Stimulated activated CD8-positive, alpha-beta memory T cell treated with anti-CD3 and anti-CD28 coated beads, Interleukin-7, amount 100 ng/mL, for 1 hour (primary cell): ENCODE measurements at places on chromosomes 2 and 18.

DNA sequence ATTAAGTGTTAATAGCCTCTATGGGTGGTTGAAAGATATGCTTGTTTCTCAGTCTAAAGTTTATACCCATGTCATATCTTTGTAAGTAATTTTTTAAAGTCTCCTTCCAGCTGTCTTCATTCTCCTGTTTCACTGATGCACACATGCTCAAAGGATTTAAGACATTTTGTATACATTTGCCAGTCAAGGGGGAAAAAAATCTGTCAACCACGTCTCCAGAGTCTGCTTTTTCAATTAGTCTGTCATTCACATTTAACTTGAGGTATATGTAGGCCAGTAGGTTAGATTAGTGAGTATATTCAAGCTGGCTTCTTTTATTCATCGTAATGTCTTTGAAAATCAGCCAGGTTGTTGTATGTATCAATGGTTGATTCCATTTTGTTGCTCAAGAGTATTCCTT is 193.5 kb downstream of the MCFD2 start:
- DNase-seq = no peak

GRCh38 chr2:197071213-197071612 is 144.7 kb upstream of the PGAP1 start:
- no peak for DNase-seq

DNA sequence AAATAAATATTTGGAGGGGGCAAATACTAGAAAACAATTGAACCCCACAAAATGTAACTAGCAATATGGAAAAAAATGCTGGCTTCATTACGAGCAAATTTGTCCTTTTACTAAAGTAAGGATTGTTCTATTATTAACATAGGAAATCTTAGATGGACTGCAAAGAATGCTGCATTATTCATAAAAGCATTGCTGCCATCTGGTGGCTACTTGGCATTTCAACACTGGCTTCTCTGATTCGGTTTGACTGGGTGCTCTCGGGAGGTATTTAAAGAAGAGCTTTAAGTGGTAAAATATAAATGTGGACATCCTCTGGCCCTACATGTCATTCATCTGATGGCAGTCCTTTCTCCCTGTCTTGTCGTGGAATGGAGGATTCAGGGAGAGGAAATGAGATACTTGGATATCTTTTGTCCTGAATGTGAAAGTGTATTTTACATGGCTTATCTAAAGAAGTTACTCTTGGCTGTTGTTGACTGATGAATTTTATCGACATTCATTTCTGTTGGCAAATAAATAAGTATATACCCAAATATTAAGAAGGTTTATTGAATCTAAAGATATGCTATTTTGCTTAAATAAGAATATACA is 130.2 kb downstream of the ARHGAP15 start:
- DNase-seq = peak; percentile 41

DNA sequence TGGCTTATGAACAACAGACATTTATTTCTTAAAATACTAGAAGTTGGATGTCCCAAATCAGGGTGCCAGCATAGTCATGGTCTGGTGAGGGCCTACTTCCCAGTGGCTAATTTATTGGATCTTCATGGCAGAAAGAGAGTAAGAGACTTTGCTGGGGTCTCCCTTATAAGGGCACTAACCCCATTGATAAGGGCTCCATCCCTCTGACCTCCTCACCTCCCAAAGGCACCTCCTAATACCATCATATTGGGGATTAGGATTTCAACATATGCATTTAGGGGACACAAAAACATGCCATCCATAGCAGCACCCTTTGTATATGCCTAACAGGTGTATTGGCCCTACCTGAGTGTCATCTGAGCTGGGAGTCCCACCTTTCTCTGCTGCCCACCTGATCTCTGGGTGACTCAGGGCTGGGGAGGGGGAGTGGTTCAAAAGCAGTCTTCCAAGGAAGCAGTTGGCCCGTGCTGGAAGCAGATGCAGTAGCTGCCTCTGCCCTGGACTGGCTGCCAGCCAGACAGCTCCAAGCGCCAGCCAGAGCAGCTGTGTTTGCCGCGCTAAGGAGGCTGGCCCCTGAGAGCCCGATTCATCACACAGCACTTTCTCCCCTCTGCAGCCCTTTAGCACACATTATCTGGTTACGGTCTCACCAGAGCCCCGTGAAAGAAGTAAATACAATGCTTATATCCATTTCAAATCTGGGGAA is 84.6 kb downstream of the SMAD7 start:
- no peak for DNase-seq

DNA sequence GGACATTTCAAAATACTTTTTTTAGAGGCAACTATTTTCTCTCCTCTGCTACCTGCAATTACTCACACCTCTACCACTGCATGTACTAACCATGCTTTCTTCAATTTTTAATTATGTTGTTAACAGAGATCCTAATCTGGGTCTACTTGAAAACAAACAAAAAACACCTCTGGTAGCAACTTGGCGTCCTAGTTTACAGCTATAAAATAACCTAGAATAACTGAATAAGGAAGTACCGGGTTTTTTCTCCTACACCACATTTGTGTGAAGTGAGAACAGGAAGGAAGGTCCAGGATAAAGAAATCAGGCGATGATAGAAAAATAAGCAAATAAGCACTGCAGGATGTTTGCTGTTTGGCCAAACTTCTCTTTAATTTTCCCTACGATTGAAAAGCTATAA is 633.5 kb downstream of the LRP1B start:
- DNase-seq = no peak

DNA sequence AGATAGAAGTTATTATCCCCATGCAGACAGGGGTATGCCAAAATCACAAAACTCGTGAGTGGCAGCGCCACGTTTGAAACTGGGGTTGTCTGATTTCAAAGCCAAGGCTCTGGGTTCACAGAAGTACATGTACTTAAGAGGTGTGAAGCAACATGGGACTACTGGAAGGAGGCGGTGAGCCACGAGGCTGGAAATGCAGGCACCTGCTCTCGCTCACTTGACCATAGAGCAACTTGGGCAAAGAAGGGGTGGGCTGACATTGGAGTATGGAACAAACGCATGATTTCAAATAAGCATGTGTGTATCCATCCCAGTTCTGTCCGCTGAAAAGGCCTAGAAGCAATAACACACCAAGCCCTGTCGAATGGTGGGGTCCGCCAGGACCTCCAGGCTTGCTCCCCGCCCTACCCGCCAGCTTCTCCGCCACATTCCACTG is 593 bp upstream of the ACTR2 start:
- no peak for DNase-seq

- DNase-seq = no peak
These were observed 212.6 kb downstream of the PMAIP1 start for GRCh38 chr18:60112369-60112768.

- no peak for DNase-seq
These were observed 47.0 kb downstream of the EFEMP1 start for GRCh38 chr2:55876429-55877086.

- DNase-seq = no peak
These were observed 30.9 kb downstream of the FAM171B start for GRCh38 chr2:186724736-186725135.

- DNase-seq = no peak
These were observed 683 bp downstream of the MBOAT2 start for GRCh38 chr2:9002637-9003365.

DNA sequence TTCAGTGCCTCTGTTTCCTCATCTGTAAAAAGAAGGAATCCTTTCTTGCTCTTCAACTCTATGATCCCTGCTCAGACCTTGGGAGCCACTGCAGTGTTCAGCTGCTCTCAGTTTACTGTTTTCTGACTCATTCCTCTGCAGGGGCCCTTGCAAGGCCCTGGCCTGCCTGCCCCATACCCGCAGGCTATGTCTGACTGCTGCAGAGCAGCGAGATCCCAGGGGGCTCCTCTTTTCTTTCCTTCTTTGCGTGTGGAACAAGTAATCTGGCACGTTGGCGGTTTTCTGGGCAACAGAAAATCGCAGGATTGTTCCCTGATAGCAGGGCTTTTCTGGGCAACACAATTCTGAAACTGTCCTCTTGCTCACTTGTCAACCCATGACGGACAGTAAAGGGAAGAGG is 376.0 kb downstream of the DCC start:
- DNase-seq = no peak

DNA sequence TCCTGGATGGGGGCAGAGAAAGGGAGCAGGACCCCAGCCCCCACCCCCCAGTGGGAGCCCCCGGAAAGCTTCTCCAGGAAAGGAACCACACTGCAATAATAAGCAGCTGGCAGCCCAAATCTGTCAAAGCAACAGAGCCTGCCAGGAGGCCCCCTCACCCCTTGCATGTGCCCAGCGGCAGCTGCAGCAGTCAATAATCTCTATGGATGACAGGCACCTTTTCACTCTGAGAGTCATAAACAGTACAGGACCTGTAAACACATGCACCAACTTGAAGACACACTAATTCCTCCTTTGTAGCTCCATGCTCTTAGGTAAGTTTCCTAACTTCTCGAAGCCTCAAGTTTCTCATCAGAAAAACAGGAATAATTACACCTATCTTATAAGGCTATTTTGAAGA is 26.2 kb upstream of the KDM3A start:
- no peak for DNase-seq

DNA sequence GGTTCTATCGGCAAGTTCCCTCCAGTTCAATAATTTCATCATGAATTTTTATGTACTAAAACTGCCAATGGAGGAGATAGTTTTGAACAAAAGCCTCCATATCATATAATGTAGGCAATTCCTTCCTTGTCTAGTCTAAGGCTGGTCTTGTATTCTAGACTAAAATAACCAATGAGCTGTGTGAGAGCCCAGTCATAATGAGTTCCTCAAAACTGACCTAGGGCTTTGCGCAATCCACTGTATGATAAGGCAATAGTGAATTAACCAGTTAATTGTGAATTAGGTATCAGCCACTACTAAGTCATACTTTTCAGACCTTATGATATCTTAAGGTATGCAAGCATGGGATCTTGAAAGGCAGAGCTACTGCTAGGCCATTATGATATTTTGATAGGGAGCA is 7.6 kb upstream of the UXS1 start:
- no peak for DNase-seq

DNA sequence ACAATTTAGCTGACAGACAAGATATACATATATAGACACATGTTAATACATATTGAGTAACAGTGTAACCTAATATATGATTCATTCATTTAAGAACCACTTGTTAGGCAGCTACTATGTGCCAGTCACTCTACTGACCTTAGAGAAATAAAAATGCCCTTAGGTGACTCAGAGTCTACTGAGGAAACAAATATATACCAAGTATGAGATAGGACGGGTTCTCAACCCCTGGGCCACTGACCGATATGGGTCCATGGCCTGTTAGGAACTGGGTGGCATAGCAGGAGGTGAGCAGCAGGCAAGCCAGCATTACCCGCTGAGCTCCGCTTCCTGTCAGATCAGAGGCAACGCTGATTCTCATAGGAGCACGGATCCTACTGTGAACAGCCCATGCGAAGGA is 14.8 kb downstream of the STRN start:
- DNase-seq = no peak

DNA sequence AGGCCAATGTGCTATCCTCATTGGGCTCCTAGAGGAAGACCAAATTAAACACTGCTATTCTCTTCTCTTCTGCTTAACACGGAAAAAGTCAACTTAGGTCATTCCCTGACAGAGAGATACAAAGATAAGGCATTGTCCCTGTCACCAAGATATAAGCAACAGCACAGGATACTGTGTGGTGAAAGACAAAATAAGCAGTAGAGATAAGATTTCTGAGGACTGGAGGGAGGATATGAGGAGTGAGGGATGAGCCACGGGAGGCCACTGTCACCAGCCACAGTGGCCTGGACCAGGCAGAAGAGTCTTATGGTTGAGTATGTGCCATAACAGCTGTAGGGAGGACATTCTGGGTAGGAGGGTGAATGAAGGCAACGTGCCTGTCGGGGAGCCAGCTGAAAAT is 54.4 kb upstream of the SLC14A2 start:
- no peak for DNase-seq

- DNase-seq = no peak
These were observed 41.5 kb upstream of the EPC2 start for GRCh38 chr2:148602885-148603561.

- DNase-seq = no peak
These were observed 608.3 kb downstream of the ERBB4 start for GRCh38 chr2:211930331-211930730.
